ENCODE measurements at places on chromosomes 4 and X.

GRCh38 chr4:173146456-173146855, 22.2 kb upstream of the GALNT7 start:
- peak; percentile 28 for DNase-seq

GRCh38 chrX:13123857-13124345, 79.5 kb upstream of the FAM9C start:
- DNase-seq: peak; percentile 59

DNA sequence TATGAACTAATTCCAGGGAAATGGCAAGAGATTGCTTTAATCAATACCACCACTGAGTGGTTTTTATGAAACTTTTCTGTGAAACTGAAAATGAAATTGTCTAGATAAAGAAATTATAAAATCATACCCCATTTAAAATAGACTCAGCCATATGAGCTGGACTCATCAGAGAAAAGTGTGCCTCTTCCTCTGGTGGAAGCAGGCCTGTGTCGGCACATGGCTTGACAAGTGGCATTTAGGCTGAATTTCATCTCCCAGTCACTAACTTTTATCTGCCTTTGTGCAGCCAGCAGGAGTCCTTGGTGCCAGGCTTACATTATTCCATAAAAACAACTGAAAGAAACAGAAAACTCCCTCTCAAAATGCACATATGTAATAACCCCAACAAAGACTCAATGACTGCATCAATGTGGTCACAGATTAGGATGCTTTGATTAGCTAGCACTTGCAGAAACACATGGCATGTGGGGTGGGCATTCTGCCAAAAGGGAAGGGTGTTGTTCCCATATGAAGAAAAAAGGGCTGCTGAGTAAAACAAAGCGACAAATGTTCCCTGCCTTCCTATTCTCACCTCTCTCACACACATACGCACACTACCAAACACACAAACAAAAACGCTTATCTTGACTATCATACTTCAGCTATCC, 232.3 kb downstream of the PABPC4L start:
- peak; percentile 33 for DNase-seq

- no peak for DNase-seq
These were observed 726.1 kb upstream of the POU3F4 start for GRCh38 chrX:82782014-82782413.

DNA sequence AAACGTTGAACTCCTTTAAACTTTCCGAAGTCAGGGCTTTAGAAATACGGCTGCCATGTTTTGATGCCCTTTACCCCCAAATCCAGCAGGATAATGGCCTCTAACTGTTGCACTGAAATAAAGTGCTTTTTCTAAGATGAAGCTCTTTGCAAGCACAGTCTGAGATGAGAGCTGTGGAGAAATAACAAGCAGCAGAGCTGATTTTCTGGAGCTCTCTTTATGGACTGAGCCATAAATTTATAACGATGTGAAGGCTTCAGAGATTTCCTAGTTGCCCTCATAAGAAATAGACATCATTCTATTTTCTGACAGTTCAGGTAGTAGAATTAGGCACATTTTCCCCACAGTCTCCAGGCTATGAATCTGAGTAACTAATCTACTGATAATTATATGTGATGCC, 567.3 kb downstream of the PDHA2 start:
- DNase-seq: no peak

GRCh38 chr4:153211986-153212728, 7.9 kb downstream of the TRIM2 start:
- peak; percentile 87 for DNase-seq

GRCh38 chrX:150610446-150610845, 42.0 kb downstream of the MTM1 start:
- no peak for DNase-seq

- DNase-seq: peak; percentile 39
These were observed 207.6 kb upstream of the NR3C2 start for GRCh38 chr4:148649652-148650331.

GRCh38 chr4:55762819-55763218, 56.8 kb upstream of the EXOC1L start:
- DNase-seq: peak; percentile 14

DNA sequence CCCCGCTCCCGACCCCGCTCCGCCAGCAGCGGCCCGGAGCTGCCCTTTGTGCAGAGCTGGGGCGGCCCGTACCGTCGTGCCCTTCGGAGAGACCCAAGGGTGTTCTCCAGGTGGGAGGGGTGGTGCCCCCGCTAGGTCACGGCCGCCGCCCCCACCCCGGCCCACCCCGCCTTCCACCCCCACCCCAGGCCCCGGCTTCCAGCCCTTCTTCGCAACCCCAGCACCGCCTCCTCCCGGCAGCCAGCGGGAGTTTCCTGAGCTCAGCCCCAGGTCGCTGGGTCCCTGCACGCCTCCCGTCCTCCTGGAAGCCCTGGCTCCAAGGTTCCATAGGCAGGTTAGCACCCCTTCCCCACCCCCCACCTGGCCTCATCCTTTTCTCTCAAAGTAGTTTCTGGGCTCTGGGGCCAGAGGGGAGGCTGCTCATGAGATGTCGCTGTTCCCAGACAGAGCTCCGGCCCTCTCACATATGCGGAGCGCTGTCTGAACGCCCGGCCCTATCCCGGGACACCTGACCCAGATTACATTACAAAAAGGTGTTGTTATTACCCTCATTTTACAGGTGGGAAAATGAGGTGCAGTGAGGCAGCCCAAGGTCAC, 25.2 kb upstream of the FGFR3 start:
- peak; percentile 20 for DNase-seq

DNA sequence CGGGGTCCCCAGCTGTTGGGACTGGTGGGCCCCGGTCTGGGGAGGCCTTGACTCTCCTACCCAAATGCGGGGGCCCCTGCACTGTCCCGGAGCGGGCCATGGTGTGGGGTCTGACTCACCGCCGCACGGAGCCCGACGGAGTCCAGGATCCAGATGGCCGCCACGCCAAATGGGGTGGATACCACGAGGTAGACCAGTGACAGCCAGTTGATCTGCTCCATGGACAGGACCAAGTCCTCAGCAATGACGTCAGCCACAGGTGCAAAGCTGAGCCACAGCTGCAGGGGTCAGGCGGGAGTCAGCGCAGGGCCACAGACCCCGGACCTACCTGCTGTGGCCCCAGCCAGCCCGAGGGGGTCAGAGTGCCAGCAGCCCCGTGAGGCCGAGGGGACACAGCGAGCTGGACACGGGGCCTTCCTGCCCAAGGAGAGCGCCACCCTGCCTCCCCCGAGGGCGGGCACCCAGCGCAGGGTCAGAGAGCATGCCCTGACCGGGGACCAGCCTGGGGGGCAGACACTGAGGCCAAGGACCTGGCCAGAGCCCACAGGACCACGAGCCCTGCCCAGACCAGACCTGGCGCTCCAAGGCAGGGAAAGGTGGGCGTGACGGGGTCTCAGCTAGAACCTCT, 2.4 kb downstream of the SLC49A3 start:
- DNase-seq: no peak

DNA sequence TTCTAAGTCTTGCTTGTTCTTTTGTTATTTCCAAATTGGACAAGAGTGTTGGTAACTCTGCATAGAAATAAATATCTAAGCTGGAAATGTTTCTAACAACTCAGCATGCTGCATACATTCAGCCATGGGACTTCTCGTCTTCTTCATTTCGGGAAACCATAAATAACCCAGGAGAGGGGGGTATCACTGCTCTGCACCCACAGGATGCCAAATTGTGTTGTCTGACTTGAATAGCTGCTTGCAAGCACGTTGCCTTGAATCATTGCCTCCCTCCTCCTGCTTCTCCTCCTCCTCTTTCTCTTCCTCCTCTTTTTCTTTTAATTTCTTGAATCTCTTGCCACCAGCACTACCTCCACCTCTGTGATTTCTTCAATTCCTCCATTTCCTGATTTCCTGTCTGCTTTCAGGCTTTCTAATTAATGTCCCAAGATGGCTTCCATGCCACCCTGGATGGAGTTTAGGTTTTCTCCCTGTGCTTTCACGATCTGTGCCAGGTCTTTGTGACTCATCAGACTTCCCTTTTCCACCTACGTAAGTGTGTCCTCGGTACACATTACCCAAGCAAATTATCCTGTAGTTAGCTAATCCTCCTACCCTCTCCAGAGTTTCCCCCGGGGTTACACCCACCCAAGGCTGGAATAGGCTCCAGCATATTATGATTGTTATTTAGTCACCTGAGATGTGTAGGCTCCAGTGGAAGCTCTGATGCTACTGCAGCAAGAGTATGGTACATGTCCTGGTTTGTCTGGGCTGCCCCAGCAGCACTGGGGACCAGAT, 122.6 kb upstream of the VCX3B start:
- peak; percentile 72 for DNase-seq

- no peak for DNase-seq
These were observed 29.2 kb upstream of the MXD4 start for GRCh38 chr4:2290974-2291704.

GRCh38 chrX:55102754-55103153, 13.9 kb downstream of the PAGE2 start:
- no peak for DNase-seq

DNA sequence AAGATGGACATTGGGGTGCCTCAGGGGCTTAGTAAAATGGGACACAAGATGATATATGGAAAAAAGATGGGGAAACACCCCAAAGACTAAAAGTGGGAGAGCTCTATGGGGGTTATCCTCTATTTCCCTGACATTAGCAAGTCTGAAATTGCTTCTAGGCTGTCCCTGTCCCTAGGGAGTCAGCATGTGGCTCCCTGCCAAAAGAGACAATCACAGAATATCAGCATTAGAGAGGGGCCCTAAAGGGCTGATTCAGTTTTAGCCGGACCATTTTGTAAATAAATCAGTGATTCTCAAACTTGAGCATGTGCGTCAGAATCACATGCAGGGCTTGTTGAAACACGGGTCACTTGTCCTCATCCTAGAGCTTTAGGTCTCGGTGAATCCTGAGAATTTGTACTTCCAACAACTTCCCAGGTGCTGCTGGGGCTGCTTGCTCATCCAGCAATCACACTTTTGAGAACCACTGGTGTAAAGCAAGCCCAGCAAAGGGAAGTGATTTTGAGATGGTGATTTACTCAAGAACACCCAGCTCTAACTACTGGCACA, 165.3 kb upstream of the DGKK start:
- DNase-seq: no peak

DNA sequence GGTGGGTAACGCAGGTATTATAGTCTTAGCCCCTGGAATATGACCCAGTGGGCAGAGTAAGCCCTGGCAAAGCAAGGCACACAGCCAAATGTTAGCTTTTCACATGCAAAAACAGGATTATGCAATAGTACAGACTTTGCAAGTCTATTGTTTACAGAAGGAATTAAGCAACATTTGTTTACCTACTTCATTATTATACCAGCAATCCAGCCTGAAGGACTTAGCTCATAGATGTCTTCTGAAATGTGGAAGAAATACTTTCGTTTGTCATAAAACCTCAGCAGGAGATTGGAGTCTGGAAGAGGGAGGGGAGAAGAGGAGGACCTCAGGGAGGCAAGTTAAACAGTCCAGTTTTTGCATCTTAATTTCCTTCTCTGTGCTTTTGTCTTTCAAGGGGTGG, 226.7 kb upstream of the CENPE start:
- DNase-seq: peak; percentile 19

DNA sequence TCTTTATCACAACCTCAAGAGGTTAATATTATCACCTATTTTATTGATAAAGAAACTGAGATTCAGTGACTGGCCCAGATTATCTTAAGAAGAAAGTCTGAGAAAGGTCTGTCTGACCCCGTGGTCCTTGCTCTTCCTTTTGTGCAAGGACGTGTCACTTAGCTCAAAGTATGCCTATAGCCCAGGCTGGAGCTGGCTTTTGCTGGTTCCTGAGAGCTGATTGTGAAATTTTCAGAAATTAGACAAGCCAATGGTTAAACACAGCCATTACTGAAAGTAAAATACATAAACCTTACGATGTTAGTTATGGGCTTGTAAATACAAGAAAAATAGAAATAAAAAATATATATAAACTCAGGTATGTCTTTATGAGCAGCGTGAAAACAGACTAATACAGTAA, 70.1 kb downstream of the CHRNA9 start:
- DNase-seq: no peak

GRCh38 chrX:47230136-47230868, 2.5 kb upstream of the USP11 start:
- DNase-seq: no peak

GRCh38 chr4:142725886-142726285, 120.2 kb downstream of the INPP4B start:
- no peak for DNase-seq

DNA sequence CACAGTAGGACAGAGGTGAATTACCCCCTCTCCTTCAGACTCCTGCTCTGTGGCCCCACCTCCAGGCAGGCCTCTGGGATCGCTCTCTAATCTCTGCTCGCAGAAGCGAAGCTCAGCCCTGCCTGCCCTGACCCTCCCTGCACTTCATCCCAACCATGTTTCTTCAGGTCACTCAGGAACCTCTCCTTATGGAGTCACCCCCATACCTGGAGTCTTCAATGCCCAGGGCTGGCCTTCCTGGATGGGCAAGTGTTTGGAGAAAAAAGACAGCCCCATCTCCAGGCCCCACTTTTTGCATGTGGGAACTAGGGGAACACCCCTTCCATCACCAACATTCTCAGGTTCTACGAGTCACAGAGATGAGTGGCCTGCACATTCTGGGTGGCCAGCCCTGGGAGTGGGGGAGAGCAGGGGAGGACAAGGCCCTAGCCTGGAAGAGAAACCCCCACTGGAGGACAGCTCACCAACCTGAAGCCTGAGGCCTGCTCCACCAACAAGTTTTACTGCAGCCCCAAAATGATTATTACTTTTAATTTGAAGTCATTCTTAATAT, 90.8 kb downstream of the PPP2R2C start:
- no peak for DNase-seq

DNA sequence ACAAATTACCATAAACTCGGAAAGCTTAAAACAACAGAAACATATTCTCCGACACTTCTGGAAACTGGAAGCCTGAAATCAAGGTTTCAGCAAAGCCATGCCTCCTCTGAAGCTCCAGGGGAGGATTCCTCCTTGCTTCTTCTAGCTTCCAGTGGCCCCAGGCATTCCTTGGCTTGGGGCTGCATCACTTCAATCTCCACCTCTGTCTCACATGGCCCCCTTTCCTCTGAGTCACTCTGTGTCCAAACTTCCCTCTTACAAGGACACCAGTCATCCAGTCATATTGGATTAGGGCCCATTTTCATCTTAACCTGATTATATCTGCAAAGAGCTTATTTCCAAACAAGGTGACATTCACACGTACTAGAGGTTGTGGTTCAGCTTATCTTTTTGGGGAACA, 17.3 kb downstream of the PARM1 start:
- no peak for DNase-seq

GRCh38 chr4:6019316-6020263, 1.4 kb upstream of the C4orf50 start:
- peak; percentile 39 for DNase-seq

DNA sequence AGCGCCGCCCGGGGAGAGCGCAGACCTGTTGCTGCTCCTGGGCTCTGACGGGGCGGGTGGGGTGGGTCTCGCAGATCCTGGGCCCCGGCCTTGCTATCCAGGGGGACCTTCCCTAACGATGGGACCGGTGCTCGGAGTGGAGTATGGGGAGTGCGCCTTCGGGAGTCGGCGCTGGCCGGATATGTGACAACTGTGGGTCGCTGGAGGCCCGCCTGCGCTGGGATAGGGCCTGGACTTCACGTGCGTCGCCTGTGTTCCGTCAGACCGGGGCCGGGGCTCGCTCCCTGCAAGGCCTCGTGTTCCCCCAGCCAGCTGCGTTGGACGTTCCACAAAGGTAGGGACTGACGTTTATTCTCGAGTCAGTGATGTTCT, 1.3 kb downstream of the TBL1X start:
- peak; percentile 22 for DNase-seq

- peak; percentile 43 for DNase-seq
These were observed 1.9 kb downstream of the PHKA1 start for GRCh38 chrX:72712094-72712755.

Measured in fibroblast of mammary gland (primary cell).